ENCODE measurements at places on chromosomes 2 and 18.

- peak; percentile 33 for DNase-seq
Measured at GRCh38 chr2:119366161-119366648, 429 bp downstream of the C2orf76 start.

- no peak for DNase-seq
Measured at GRCh38 chr2:157172239-157172638, 85.3 kb upstream of the GALNT5 start.

DNA sequence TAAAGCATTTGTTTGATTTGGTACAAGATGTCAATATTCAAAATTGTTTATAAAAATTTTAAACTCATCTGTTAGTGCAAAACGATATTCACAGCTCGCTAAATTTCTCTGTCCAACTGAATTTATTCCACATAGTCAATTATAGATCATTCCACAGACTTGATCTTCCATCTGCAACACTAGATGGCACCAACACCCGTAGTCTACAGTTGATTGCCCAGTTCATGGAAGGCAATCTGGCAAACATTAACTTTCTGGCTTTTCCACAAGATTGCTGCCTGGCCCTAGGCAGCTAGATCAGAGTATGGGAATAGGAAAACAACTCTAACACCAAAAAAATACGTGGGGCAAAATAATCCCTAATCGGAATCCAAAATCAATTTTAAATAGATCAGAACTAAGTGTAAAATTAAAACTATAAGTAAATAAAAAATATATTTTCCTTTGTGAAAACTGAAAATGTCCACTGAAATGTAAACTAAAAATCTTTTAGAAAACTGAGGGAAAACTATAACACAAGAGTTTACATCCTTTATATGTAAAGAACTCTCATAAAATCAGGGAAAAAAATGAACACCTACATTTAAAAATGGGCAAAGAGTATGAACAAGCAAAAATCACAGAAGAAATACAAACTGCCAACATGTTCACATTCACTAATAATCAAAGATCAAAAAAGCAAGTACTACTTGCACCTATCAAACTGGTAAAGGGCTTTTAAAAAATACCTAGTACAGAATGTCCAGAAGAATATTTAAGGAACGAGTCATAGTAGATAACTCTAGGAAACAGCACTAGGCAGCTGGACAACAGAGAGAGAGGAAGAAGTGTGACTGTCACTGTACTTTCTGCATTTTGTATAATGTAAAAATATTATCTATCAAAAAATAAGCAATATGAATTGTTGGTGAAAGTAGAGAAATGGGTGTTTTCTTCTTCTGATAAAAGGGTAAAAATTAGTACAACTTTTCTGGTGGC is 35.0 kb downstream of the RTN4 start:
- peak; percentile 79 for DNase-seq

GRCh38 chr2:9897331-9897737 is 54.1 kb downstream of the TAF1B start:
- peak; percentile 96 for DNase-seq

- DNase-seq, result peak; percentile 65
Measured at GRCh38 chr2:112958428-112959108, 19.2 kb upstream of the IL36G start.

GRCh38 chr18:34710934-34711333 is 836 bp downstream of the DTNA start:
- peak; percentile 21 for DNase-seq
